ENCODE measurements at places on chromosomes 16 and 17.

DNA sequence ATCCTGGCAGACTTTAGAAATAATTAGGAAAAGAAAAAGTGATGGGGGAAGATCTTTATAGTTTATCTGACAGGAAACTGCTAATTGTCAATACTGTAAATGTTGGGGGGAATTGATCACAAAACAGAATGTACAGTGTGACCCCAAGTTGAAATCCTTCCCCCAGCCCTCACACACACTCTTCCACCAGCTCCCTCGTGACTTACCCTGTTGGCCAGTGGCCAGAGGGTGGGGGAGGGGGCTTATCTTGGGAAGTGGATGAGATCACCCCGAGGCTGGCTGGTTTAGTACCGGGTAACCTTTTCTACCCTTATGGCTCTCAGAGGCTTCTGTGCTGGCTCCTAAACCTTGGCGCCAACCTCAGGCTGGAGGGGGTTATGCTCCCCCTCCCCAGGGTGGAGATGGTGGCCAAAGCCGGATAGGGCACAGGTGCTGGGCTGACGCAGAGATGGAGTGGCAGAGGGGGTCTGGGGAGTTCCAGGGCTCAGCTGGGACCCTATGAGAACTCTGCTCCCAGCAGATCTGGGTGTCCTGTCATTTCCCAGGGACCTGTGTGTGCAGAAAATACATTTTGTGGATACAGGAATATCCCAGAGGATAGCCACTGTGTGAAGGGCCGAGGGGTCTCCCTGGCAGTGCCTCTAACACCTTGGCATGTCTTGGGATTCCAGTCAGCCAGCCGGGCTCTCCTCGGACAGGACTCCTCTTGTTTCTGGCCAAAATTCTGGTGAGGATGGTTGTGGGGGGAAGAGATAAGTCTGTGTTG is 18.6 kb downstream of the CDH16 start:
- DNase-seq: no peak

DNA sequence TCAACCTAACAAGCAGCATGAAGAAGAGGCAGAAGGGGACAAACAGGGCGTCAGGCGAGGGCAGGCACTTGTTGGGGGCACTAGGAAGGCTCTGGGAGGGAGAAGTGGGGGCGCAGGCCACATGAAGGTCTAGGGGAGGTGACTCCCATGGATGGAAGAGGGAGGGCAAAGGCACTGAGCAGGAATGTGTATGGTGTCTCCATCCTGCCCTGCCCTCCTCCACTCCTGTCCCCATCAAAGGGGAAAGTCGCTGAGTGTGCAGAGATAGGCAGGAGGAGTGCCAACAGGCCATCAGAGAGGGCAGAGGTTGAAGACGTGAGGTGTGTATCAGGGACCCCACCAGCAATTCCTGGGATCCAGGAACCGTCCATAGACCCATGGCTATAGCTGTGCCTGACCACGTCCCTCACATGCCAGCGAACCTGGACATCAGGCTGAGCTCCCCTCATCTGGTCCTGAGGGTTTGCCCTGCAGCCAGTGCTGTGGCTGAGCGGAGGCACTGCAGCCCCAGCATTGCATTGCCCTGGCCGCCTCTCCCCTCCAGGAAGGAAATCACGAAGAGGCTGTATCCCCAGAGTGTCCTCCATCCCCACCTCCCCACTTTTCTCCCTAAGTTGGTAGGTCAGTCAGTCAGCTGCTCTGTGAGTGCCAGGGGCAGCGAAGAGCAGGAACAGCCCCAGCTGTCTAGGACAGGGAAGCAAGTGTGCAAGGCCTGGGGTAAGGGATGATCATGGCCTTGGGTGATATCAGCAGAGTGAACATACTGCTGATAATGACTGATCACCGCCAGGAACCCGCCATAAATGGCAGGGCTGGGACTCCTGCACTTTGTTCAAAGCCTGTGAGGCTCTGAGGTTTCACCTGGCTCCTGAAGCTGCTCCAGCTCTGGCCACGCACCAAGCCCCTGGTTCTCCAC is 6.2 kb upstream of the CYB561 start:
- no peak for DNase-seq

DNA sequence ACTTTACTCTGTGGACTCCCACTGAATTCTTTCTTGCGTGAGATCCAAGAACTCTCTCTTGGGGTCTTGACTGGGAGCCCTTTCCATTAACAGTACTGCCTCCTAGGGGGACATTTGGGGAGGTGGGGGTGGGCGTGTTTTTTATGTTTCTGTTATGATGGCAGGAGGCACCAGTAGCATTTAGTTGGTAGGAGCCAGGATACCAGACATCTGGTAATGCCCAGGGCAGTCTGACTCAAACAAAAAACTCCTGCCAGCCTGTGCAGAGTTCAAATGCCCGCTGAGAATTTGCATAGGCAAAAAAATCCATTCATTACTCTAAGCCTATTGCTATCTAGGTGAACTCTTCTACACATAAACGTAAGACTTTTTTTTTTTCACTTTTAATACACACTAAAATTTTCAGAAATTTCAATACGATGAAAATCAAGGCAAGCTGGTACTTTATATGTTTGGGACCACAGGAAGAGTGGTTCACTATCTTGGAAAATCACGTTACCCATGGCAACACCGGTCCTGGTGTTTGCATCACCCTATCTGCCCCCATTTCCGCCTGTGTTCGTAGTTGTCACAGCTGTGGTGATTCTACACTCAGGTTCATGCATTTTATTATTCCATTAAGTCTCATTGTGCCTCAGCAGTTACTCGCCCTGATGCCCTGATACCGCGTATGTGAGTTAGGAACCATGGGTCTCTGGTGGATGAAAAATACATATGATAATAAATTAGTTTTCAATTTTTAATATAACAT is 121.1 kb upstream of the XYLT1 start:
- DNase-seq: no peak

DNA sequence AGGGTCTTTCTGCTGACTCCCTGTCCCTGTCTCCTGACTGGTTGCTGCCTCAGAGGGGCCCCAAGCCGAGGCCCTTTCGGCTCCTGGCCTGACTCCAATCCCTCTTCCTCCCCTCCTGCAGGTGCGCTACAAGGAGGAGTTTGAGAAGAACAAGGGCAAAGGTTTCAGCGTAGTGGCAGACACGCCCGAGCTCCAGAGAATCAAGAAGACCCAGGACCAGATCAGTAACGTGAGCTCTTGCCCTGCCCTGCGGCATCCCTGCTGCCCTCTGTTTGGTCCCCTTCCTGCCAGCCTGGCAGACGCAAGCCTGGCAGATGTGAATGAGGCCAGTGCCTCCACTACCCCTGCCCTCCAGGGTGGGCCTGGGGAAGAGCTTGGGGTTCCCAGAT is 27.1 kb upstream of the LASP1NB start:
- no peak for DNase-seq

DNA sequence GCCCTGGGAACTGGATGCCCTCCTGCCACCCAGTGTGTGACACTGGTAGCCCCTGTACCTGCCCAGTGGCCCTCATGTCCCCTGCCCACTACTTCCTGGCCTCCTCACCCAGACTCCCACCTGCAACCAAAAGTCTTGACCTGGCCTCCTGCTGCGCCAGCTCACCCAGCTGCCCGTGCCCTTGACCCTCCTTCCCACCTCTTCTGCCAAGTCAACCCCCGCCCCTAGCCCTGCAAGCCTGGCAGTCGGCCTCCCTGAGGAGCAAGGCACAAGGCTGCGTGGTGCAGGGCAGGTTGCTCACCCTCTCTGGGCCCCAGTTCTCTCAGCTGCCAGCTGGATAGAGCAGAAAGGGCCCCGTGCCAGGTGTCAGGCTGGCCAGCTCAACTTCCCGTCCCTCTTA is 12.3 kb upstream of the FAM83G start:
- DNase-seq: no peak

GRCh38 chr17:68449021-68449739 is 8.1 kb downstream of the WIPI1 start:
- DNase-seq: no peak

GRCh38 chr17:14831491-14831890 is 433.6 kb downstream of the PMP22 start:
- DNase-seq: no peak

DNA sequence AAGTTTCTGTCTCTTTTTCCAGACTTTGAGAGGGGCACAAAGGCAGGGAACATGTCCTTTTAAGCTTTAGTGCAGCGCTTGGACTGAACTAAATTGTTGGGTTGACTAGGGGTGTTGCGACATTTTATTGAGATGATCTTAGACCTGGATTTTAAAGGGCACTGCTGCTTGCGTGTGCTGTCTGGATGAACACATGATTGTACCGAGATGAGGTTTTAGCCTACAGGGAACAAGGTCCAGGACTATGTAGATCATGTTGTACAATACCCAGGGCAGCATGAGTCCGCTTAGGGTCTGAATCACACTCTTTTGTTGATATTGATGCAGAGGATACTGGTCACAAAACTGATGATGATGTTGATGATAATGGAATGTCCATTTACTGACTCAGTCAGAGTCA is 5.2 kb upstream of the RGS9 start:
- DNase-seq: no peak

GRCh38 chr16:69424935-69425784 is 741 bp downstream of the CYB5B start:
- no peak for DNase-seq

DNA sequence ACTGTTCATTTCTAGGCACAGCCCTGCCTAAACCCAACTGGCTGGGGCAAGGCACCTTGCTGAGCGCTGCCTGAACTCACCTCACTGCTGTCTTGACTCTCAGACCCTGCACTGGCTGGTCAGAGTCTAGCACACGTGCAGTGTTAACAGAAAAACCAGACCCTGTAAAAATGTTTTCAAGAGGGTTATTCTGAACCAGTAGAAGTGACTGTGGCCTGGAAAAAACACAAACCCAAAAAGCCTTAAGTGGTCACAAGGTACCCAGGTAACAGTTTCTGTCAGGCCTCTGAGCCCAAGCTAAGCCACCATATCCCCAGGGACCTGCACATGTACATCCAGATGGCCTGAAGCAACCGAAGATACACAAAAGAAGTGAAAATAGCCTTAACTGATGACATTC is 6.1 kb upstream of the EIF4A3 start:
- DNase-seq: no peak

GRCh38 chr16:16045879-16046278 is 96.5 kb downstream of the ABCC1 start:
- no peak for DNase-seq

DNA sequence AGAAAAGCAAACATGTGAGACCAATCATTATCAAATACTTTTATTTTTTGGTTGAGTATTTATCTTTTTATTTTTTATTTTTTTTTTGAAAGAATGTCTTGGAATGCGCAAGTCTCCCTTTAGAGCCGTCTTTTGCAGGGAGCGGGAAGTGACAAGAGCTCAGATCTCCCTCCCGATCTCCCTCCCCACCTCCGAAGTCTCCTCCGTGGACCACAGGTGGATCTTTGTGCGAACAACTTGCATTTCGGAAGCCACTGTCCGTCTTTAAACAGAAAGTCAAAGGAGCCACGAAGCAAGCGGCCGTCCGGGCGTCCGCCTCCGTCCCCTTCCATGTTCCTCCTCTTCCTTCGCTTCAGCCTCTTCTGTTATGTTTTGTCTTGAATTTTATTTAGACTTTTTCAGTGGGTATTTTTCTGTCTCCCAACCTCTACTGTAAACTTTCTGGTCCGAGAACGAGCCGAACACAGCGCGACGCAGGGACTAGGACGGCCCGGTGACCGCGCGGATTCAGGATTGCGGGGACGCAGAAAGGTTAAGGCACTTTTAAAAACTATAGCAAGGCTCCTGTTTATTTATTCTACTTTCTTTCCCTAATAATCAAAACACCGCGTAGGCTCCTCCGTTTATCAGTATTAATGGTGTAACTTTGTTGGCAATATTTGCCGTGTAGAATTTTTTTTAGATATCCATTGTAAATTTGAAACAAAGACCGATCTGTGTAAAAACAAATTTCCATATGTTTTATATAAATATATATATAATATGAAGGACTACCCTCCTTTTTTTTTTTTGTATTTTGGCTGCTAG is 3.3 kb downstream of the FOXF1 start:
- no peak for DNase-seq

GRCh38 chr17:21592774-21593173 is 99.5 kb upstream of the KCNJ18 start:
- DNase-seq: no peak

DNA sequence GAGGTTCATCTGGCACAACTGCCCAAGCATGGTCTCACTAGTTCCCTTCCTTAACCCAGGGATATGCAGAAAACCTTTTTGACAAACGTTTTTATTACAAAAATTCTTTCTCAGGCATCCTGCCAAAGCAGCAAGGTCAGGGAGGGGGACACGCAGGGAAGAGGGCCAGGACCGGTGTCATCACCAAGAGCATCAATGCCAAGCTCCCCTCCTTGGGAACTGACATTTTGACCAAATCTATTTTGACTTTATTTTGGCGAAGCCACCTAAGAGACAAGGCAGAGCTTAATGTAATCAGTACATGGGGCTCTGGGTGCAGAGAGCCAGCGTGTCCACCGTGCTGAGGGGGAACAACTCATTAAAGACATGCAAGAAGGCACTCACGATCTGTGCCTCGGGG is 265.2 kb downstream of the CBLN1 start:
- DNase-seq: no peak

DNA sequence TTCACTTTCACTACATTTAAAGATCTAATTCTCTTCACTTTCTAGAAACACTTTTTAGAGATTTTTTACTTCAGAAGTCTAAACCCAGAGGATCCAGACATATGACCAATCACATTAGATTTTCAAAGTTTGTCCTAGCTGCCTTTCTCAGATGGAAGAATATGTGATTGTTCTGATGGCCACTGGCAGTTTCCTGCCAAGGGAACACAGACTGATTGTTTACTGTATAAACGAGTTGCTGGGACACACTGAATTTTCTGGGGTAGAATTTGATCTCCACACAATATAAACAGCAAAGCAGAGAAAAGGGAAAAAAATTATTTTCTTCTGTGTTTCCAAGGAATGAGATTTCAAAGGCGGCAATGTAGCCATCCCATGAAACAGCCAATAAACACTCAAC is 480.0 kb downstream of the TOX3 start:
- DNase-seq: no peak

DNA sequence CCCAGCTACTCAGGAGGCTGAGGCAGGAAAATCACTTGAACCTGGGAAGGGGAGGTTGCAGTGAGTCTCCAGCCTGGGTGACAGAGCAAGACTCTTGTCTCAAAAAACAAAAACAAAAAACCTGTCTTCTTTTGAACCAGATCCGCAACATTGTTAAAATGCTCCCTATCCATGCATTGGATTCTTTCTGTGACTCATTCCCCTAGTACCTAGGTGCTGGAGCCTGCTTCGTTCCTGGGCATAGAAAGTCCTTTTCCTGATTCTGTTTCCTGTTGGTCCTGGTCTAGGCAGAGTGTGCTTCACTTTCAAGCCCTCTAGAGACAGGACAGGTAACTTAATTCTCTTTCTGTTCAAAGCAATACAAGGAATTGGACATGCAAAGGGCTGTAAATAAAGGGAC is 5.2 kb downstream of the EPN2 start:
- no peak for DNase-seq
